ENCODE measurements at places on chromosomes 16 and 17.
A peak's percentile ranks its signal among the peaks of the same experiment; 100 is the strongest.

DNA sequence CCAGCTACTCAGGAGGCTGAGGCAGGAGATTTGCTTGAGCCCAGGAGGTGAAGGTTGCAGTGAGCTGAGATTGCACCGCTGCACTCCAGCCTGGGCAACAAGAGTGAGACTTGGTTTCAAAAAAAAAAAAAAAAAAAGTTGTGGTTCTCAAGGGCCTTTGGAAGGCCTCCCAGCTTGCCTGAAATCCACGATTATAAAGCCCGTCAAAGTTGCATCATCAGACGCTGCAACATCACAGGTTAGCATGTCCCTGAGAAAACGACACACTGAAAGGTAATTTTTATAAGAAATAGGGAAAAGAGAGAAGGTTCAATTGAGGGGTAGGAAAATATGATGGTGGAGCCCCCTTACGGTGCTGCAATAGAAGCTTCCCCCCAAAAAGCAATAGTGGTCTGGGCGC is 4.6 kb upstream of the LYZL6 start:
- no peak for DNase-seq

- no peak for DNase-seq
These were observed 32.7 kb downstream of the ARHGAP23 start for GRCh38 chr17:38460716-38461630.

DNA sequence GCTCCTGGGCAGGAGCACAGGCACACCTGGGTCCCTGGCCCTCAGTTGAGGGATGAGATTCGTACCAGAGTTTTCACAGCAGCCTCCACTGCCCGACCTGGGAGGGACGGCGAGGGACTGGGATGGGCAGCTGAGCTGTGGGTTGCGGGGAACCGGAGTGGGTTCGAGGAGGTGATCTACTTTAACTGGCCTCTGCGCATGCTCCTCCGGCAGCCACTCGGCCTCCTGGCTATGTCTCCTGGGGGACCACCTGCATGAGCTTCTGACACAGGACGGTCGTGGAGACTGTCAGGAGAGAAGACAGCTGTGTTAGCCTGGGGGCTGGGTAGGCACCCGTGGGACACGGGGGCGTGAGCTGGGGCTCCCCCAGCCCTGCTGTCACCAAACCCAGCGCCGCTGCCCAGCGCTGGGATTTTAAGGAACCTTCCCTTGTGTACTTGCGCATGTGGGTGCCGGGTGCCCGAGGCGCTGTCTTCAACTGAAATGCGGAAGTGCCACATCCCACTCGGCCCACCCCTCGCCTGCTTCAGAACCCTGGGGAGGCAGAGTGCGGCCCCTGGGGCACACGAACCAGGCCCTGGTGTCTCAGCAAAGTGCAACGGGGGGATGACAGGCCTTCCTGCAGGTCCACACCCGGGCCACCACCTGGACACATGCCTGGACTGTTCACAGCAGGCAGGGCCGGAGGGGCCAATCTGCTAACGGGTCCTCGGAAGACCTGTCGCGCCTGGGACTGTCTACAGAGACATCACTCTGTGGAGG is 36.4 kb downstream of the SLC7A5 start:
- DNase-seq: no peak

- no peak for DNase-seq
These were observed 97.1 kb downstream of the PITPNC1 start for GRCh38 chr17:67474081-67474661.

GRCh38 chr16:54510685-54511221 is 224.2 kb upstream of the IRX3 start:
- DNase-seq: no peak

- no peak for DNase-seq
These were observed 281.5 kb downstream of the SEC14L1 start for GRCh38 chr17:77422104-77422747.

GRCh38 chr17:45948881-45949624 is 50.0 kb upstream of the STH start:
- DNase-seq: no peak

- DNase-seq: no peak
These were observed 223.8 kb downstream of the SOX9 start for GRCh38 chr17:72344613-72345012.

- DNase-seq: no peak
These were observed 99.5 kb upstream of the AXIN2 start for GRCh38 chr17:65660947-65661346.

DNA sequence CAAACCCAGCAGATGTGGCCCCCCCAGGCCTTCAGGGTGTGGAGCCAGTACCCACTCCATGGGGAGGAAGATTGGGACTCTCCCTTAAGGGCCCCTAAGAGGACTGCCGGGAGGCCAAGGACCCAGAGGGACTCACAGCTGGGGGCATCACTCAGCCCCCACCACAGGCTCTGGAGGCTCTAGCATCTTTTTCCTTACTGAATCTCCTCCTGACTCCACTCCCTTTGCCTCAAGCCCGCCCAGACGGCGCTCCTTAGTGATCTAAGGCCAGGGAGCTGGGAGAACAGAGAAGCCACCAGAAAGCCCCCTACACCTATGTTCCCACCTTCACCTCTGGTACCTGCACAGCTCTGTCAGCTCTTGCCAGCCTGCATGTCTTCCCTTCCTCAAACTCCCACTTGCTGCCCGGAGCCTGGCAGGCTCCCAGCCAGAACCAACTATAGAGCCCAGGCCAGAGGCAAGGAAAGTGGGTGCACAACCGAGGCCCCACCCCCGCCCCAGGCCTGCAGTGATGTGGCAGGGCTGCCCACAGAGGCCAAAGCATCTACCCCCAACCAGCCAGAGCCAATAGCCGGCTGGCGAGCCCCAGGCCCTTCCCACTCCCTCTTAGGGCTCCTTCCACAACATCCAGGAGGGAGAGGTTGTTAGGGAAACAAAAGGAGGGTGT is 22.3 kb upstream of the MPO start:
- no peak for DNase-seq

- no peak for DNase-seq
These were observed 58.2 kb downstream of the MYH11 start for GRCh38 chr16:15798671-15799070.

DNA sequence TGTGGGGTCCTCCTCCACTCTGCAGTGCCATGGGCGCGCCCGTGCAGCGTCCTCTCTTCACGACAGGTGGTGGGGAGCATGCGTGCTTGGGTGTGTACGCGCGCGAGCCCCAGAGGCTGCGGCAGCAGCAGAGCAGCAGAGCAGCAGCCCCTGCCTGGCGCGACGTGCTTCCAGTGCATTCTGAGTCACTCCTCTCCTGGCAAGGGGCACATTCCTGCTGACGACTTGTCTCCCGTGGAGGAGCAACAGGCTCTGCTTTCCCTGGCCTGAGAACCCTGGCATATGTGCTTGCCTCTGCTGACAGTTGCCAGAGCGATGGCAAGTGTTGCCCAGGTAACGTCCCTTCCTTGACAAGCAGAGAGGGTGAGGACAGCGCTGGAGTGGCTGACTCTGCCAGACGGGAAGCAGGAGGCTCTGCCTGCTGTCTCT is 133.8 kb upstream of the PLCG2 start:
- no peak for DNase-seq

GRCh38 chr17:75405365-75406221 is at the start of gene GRB2:
TSS of gene GRB2 (minus strand) at chr17:75405678. CDS start at chr17:75393628, 12,050 bp downstream.
- peak; percentile 90 for DNase-seq

DNA sequence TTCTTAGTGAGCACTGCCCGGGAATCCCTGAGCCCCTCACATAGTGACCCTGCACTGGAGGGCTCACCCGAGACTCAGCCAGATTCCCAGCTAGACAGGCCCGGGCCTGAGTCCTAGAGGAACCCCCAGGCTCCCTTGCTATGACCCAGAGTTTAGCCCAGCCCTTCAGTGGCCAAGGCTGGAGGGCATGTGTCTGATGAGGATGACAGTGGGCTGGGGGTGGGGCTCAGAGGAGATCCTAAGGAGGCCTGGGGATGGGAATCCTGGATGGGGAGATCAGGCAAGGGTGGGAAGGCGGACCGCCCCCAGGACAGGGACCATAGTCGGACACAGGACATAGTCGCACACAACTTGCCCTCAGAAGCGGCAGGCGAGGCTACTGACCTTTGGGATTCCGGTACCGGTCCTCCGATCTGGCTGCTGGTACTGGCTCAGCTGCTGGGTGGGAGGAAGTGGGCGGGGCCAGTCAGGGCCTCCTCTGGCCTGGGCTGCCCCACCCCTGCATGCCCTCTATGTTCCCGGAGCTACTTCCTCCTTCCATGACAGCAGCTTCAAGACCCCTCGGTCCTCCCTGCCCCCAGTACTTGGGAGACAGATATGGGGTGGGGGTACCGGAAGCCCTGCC is 1.1 kb downstream of the CD79B start:
- DNase-seq: no peak

- DNase-seq: no peak
These were observed 44.5 kb downstream of the SLFN5 start for GRCh38 chr17:35287286-35287811.

- no peak for DNase-seq
These were observed 24.7 kb downstream of the CALB2 start for GRCh38 chr16:71383054-71383773.

- DNase-seq: no peak
These were observed 20.7 kb upstream of the CMTM4 start for GRCh38 chr16:66717112-66717675.

- DNase-seq: no peak
These were observed 53.5 kb downstream of the SOCS1 start for GRCh38 chr16:11202260-11203091.

- DNase-seq: no peak
These were observed 2.4 kb upstream of the TCAP start for GRCh38 chr17:39662551-39663339.

DNA sequence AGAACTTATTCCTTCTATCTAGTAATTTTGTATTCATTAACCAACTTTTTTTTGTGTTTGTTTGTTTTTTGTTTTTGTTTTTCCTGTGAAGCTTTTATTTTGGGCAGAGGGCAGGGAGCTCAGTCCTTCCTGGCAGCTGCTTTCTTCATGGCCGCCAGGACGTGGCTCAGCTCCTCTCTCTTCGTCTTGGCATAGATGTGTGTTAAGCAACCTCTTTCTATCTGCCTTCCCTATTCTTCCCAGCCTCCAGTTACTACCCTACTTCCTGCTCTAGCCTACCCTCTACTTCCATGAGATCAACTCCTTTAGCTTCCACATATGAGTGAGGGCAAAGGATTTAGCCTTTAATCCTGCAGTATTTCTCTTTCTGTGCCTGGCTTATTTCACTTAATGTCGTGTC is 8.2 kb upstream of the BRD7 start:
- DNase-seq: no peak

- DNase-seq: no peak
These were observed 13.0 kb downstream of the NHERF1 start for GRCh38 chr17:74761419-74761818.

GRCh38 chr17:7587420-7588151 is 2.3 kb downstream of the SOX15 start:
- no peak for DNase-seq

GRCh38 chr16:87063543-87063942 is 253.6 kb downstream of the C16orf95 start:
- no peak for DNase-seq

- DNase-seq: no peak
These were observed 32.2 kb downstream of the FAM222B start for GRCh38 chr17:28810437-28810836.

GRCh38 chr17:57211543-57211942 is 44.8 kb upstream of the MSI2 start:
- no peak for DNase-seq

DNA sequence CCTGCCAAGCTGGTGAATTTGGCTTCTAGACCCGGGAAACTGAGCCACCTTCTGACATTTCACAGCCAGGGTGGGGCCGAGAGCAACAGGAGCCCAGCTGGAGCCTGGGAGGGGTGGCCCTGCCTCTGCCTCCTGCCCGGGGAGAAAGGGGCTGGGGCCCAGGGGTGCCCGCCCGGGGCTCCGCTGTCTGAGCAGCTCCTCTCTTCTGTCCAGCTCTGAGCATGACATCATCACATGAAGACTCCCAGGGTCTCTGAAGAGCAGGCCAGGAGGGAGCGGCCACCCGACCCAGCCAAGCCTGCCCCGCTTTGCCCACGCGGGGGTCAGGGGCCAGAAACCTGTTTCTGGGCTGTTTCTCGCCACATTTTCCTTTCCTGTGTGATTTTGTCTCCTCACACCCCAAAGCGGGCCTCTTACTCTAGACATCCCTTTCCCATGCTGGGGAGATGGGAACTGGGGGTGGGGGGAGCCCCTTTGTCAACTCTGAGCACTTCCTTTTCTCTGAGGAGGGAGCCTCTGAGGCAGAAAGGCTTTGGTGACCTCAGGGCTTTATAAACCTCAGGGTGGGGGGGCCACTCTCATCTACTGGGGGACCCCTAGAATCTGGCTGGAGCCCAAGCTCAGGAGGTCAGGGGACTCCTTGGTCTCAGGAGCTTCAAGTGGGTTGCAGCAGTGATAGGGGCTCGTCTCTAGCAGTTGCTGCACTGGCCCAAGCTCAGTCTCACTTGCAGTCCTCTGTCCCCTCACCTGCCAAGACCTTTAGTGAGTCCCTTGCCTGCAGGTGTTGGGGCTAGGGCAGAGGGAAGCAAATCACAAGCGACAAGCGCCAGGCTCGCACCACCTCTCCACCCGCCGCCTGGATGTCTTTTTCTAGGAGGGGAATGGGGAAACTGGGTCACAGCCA is 7.6 kb downstream of the UBALD2 start:
- DNase-seq: no peak

- DNase-seq: no peak
These were observed 467.8 kb downstream of the SLC39A11 start for GRCh38 chr17:72624652-72625051.

- DNase-seq: no peak
These were observed 277.5 kb upstream of the MYOCD start for GRCh38 chr17:12388226-12388625.

- no peak for DNase-seq
These were observed 43.4 kb downstream of the BMERB1 start for GRCh38 chr16:15477802-15478201.

DNA sequence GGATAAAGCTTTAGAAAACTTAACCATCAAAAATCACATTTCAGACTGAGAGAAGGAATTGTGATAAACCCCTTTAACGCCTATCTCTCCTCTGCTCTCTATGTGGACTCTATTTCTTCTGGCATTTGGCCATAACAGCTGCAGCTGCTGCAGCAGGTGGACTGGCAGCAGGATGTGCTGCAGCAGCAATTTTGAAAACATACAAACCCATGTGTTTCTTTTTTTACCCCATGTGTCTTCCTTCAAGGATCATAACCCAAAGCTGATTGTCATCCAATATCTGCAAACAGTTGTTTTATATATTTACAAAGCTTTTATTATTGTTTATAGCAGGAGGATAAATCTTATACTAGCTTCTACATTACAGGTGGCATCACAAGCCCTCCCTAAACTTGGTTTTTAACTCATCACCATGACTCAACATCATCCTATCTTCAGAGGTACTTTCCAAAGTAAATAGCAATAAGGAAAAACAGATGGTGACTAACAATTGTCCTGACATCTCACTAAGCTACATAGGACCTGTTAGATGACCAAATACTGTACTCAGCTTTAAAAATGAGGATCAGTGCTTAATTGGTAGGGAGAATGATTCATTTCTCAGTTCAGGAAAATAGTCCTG is 14.5 kb upstream of the KRTAP9-2 start:
- DNase-seq: no peak

GRCh38 chr16:53053967-53054669 is 673 bp upstream of the CHD9 start:
- DNase-seq: no peak

All from thoracic aorta (tissue), 2 donors.